Small intestine (tissue), 16 donors: ENCODE measurements at places on chromosomes 2 and 18.
A peak's percentile ranks its signal among the peaks of the same experiment; 100 is the strongest.

GRCh38 chr2:163644238-163644637 lies 91.6 kb downstream of the FIGN start:
- no peak for DNase-seq

GRCh38 chr2:85796341-85797262 lies 42.8 kb downstream of the ATOH8 start:
- DNase-seq = no peak

DNA sequence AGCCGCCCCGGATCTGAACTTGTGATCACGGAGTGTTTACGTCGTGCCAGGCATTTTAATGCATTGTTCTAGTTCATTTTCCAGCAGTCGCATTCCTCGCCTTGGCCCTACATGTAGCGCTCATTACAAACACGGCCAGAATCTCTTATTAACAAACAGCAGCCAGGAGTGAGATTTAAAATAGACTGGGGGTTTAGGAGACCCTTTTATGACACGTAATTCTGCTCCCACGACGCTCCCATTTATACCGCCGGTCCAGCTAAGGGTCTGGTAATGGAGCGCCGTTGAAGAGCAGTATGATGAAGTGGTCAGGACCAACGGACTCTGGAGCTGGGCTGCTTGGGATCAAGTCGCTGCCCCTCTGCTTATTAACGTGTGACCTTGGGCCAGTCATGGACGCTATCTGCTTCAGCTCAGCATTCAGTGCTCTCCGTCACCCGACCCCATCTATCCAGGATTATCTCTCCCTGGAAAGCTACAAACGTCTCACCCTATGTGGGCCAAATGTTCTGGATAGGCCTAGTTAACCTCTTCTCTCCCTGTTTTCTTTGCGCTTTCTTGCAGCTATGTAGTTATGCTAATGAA lies 745 bp downstream of the MSH2 start:
- DNase-seq = peak; percentile 22

DNA sequence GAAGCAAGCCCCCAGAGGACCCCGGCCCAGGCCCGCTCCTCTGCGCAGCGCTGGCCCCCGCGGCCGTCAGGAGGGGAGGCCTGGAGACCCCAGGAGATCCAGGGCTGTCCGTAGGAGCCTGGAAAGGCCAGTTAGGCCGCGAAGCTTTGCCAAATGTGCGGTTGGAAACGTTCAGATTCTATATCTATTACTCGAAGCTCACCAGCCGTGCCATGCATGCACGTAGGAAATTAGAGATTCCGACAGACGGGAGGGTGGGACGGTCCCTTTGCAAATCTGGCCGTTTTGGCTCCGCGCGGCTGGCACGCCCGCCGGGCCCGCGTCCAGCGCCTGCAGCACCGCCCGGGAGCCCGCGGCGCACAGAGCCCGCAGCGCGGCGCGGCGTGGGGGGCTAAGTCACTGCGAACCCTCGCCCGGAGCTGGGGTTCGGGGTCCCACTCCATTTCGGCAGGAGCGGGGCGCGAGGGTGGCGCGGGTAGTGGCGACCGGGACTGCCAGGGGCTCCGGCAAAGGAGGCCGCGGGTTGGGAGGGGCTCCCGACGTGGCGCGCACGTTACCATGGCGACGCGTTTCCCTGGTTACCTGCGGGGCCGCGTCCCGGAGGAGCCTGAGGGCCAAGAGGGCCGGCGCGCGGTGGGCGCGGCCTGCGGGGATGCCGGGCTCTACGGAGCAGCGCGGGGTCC lies 488.6 kb upstream of the SMIM21 start:
- DNase-seq = no peak

GRCh38 chr18:68722821-68723220 lies 7.9 kb upstream of the TMX3 start:
- no peak for DNase-seq
